Mucosa of gallbladder (tissue), 1 donor: ENCODE measurements at places on chromosomes 7 and 10.

GRCh38 chr10:7583626-7584025 lies 83.1 kb downstream of the ITIH5 start:
- DNase-seq: no peak

- DNase-seq: no peak
Observed at GRCh38 chr10:33070101-33070500, 112.1 kb upstream of the ITGB1 start.

GRCh38 chr10:78604286-78604685 lies 464.5 kb upstream of the ZMIZ1 start:
- no peak for DNase-seq

DNA sequence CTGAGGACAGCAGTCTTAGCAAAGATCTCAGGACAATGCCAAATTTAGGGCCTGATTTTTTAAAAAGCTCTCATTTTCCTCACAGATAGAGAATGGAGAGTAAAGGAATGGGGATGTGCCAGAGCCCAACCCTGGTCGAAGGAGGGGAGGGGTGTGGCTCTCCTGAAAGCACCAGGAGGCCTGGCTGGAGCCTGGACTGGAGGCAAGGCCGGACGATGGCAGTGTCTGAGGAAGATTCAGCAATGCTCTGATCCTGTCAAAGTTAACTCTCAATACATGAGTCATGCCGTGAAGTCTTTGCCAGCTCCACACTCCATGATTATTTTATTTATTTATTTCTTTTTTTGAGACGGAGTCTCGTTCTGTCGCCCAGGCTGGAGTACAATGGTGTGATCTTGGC lies 108.3 kb downstream of the UPF2 start:
- DNase-seq: no peak

DNA sequence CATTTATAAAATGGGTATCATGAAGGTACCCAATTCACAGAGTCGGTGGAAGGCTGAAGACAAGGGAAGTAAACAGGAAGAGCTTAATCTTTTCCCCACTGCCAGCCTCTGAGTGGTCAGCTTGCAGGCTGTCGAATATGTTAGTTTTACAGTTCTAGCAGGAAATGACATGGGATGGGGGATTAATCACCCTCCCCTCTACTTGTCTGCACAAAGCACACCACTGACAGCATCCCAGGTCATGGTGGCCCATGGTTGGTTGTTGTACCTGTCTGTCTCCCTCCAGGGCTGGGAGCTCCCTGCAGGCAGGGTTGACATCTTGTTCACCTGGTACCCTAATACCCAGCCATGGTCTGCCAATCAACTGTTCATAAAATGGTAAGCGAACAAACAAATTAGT lies 55.6 kb downstream of the GRB10 start:
- DNase-seq: no peak

- no peak for DNase-seq
Observed at GRCh38 chr7:148334959-148335577, 255.5 kb upstream of the C7orf33 start.

GRCh38 chr10:123537188-123537961 lies 128.8 kb upstream of the GPR26 start:
- no peak for DNase-seq

DNA sequence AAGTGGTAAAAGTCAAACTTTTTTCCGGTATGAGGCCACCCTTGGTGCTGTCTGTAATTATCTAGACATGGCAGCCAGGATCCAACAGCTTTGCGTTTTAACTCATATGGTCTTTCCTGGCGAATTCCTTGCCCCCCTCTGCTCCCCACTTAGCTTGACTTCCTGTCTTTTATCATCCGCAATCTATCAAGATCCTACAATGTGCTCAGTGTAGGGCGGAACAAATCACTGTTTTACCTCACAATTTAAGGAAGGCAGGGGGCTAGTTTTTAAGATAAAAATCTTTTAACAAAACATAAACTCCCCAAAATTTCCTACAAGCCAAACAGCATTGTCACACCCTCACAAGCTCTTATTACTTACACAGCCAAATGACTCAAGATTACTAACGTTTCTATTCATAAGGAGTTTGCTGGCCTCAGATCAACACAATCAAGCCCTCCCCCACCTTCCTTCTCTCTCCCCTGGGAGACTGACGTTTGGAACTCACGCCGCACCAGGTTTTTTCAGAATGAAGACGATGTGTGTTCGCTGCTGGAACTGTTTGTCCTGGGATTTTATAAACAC lies 1.3 kb upstream of the CDK14 start:
- no peak for DNase-seq

GRCh38 chr7:121334875-121335648 lies 6.3 kb downstream of the WNT16 start:
- no peak for DNase-seq

DNA sequence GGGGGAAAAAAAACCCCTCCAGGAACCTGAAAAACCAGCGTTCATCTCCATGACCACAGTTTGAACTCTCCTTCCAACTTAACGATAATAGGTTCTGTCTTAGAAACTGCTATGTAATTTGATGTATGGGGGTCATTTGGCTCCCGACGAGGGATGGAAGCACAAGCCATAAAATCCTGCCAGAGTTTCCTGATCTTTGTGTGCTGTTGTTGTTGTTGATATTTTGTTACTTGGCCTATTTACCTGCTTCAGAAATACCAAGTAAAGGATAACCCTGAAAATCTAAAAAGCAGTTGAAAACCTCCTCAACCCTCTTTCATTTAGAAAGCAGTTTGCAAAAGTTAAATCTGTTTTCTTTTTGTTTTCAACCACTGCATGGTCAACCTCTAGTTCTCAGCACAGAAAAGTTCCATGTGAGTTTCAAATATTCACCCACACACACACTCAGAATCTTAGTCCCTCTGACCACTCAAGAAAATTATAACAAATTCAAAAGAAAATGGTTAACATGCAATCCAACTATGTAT lies 9.3 kb upstream of the HOXA2 start:
- DNase-seq: no peak

- DNase-seq: no peak
Observed at GRCh38 chr7:55774327-55775050, 88.1 kb downstream of the SEPTIN14 start.

- no peak for DNase-seq
Observed at GRCh38 chr10:8312781-8313180, 258.3 kb downstream of the GATA3 start.

DNA sequence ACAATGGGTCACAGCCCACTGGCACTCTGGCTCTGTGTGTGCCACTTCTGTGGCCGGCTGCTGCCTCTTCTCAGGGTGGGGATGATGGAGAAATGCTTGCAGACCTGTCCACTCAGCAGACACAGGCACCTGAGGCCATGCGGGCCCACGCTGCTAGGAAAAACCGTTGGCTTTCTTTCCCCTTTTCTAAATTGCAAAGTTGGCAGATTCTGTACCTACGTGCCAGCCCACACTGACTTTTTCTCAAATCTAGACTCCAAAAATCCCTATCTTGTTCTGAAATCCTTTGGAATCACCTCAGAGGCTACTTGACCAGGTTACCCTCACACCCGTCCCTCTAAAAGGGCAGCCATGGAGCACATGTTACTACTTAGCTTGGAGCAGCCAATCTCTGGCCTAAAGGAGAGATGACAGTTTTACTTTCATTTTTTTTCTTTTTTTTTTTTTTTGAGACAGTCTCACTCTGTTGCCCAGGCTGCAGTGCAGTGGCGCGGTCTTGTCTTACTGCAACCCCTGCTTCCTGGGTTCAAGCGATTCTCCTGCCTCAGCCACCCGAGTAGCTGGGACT lies 99.4 kb downstream of the RNF216 start:
- DNase-seq: no peak

GRCh38 chr7:101953248-101953819 lies 135.9 kb downstream of the CUX1 start:
- peak; percentile 53 for DNase-seq

DNA sequence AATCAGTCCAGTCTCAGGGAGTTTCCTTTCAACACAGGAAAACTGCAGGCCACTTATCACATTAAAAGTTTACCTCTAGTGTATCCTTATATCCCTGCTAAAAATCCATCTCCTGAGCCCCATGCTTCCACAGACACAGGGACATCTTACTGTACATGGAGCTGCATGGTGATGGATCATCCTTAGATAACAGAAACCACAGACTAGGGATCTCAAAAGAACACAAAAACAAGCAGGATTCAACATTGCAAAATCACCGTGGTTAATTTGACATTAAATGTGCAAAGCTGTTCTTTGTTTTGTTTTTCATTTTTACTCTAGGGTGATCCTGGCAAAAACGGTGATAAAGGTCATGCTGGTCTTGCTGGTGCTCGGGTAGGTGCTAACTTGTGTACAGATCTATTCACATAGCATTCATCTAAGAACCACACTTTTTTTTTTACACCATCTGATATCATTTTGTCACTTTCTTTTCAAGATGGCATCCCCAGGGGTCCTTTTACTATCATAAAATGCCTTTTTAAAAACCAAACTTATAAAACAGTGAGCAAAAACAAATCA lies 18.1 kb downstream of the COL1A2 start:
- DNase-seq: no peak

DNA sequence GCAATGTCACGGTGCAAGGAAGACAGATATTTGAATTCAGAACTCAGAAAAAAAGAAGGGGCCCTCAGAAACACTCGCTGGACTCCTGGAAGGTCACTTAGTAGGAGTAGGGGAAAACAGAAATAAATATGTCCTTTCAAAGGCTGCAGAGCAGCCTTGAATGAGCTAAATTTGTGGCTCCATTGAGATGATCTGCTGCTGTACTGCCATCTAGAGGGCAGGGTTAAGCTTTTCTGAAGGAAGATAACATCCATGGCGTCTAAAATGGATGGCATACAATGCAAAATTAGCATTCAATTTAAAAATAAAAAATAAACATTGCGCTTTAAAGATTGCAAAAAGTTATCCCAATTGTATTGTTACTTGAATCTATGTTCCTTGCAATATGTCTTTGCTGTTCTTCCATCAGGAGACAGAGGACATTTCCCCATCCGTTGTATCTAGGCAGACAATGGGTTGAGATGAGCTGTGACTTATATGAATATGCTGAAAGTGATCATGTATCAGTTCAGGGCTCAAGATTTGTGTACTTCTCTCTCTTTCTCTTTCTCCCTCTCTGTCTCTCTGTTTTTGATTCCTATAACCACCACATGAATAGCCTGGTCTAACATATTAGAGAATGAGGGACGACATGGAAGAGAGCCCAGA lies 642.2 kb downstream of the SH2D4B start:
- no peak for DNase-seq

DNA sequence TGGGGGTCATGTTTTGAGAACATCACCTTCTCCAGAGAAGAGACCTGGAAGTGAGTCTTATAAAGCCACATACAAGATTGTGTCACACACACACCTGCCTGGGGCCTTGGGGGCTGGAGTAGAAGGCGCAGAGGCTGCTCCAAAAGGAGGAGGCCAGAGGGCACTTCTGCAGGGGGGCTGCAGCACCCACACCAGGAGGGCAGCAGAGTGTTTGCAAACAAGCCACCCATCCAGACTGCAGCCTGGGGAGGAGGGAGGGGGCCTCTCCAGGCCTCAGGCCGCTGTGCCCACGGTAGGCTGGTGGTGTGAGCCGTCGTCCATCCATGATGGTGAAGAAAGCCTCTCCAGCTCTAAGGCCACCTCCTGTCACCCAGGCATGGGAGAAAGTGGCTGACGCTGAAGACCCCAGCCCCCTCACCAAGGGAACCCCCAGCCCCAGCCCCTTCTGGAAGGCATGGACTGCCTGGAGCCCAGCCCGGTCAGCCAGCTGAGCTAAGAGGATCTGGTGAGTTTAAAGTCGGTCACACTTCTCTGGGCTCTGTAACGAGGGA lies 77.5 kb downstream of the FOXL3 start:
- no peak for DNase-seq

DNA sequence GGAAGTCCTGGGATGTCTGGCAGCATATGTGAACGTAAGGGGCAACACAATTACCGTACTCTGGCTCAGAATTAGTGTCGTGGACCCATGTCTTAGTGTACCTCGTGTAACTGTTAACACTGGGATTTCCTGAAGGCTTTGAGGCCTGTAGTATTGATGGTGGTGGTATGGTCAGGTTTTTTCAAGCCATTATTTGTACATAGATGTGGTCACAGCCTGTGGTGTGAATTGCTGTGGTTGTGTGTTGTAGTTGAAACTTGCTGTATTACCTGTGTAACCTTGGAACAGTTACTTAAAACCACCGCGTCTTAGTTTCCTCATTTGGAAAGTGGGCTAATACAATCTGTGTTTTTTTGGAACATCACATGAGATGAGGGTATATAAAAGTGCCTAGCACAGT lies 5.3 kb downstream of the EXOC4 start:
- no peak for DNase-seq

- no peak for DNase-seq
Observed at GRCh38 chr7:42945821-42946626, 13.8 kb downstream of the MRPL32 start.

DNA sequence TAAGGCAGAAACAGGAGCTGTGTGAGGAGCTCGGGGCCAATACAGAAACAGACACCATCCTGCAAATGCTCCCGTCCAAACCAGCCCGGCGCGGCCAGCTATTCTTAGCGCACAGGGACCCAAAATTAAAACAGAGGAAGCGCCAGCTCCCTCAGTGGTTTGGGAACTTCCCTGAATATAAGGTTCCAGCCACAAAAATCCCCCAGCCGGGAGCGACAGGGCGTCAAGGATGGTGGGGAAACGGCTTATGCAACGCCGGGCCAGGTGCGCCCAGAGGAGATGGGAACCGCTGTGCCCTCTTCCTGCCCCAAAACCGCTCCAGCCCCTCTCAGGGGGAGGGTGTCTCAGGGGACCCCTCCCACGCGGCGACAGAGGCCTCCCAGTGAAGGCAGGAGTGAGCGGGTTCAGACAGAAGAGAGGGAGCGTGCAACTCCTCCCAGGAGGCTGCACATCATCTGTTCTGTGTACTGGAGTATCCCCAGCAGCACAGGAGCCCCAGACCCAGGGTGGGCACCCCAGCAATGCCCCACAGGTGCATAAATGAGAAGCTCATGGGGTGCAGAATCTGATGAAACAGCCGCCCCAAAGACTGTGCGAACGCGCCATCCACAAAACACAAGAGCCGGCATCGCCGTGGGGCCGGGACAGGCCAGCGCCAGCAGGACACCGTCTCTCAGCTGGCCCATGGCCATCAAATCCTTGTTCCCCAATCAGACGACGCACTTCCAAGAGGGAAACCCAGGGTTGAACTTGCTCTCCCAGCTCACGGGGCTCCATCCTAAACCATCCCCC lies 73.9 kb upstream of the PDGFA start:
- no peak for DNase-seq

DNA sequence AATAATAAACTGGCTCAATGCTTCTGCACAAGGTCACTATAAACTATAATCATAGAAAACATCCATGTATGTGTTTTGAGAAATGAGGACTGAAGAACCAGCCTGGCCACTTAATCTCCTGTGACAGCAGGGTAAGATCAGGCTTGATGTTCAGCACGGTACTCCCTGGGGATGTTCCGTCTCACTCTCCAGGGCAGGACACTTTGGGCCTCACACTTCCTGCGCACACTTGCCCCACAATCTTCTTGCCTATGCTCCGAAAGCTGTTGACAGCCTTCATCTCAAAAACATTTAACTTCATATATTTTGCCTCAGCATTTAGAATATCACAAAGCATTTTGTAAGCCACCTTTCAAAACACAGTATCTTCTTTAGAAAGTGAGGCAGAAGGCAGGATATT lies 92.7 kb downstream of the PARD3 start:
- no peak for DNase-seq

- DNase-seq: no peak
Observed at GRCh38 chr10:21020545-21020944, 123.4 kb upstream of the NEBL start.

- DNase-seq: no peak
Observed at GRCh38 chr10:18594574-18595156, 56.7 kb downstream of the NSUN6 start.
